ENCODE measurements at places on chromosomes 16 and 17. TPM values are rescaled to one million over a fixed set of nuclear protein-coding genes. Genes with fewer than 3 reads are reported as not detected.

The NPIPA2 gene
- 2.1 TPM for total RNA-seq

The GFAP gene
- total RNA-seq: not detected

The SEC14L5 gene
- not detected for total RNA-seq

The WDR90 gene
- total RNA-seq: 52.9 TPM
